T-helper 2 cell (primary cell): ENCODE measurements at places on chromosomes 3 and 15.

DNA sequence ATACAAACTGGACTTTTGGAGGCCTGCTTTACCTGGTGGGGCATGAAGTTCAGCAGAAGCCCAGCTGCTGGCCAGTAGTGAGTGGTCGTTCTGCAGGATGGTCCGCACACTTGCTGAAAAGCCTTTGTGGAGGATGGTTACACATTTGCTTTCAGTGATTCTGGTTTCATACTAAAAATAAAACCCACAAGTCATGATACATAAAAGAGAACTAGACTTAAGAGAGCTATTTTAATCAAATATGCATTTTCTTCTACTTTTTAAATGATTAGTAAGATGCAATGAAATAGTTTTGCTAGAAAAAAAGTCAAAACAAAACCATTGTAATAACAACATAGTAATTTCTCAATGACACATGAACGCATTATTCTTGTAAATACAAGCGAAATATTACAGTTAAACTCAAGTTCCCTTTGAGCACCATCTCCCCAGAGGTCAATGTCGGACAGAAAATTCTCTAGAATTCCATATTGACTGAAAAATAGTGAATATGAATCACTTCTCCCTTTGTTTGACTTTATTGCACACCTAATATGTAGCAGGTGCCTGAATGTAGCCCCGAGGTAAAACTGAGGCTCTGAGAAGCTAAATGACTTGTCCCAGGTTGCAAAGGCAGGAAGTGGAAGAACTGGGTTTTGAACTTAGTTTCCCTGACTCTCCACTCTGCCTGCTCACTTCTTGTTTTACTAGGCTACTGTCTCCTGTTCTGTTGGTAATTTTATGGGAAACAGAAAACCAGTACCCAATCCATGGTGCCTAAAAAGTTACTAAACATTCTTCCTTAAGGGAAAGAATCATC, 8.3 kb downstream of the IL5RA start:
- no peak for DNase-seq

DNA sequence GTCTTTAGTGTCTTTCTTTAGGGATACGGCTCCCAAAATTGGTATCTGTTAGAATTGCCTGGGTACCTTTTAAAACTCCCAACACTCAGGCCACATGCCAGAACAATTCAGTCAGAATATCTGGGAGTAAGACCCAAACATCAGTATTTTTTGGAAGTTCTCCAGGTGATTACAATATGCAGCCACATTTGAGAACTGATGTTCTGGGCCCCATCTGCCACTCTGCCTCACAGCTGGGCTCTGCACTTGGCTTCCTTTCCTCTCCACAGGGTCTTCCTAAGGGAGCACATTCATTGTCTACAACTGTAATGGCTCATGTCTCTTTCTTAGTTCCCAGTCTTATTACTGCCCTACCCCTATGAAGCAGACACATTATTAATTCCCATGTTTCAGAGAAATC, 394.5 kb downstream of the MFSD1 start:
- no peak for DNase-seq

DNA sequence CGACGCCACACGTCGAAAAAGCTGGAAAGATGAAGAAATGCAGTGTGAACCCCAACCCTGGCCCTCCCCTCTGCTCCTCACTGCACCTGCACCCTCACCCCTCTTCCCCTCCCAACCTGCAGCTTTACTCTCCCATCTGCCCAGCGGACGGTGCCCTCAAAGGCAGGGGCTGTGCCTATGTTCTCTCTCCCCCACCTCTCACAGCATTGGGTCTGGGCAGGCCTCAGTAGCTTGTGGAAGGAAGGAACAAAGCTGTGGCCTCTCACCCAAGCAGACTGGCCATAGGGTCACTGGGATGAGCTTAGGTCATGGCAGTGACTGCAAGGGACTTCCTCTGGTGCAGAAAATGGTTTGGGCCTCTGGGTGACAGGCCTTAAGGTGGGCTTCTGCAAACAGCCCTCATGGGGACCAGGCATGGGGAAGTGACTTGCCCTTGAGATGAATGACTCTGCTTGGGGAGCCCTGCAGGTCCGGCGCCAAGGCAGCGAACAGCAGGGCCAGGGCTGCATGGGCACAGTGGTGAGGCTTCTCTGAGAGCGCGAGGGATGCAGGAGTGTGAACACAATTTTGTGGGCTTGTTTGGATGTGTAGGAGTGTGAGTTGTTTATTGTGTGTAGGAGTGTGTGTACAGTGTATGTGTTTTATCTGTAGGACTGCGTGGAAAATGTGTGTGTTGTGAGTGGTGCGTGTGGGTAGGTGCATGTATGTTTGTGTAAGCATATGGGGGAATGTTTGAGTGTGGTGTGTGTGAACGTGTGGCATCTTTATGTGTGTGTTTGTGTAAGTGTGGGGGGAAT, 29.2 kb downstream of the SRPRB start:
- DNase-seq: no peak

- DNase-seq: no peak
Measured at GRCh38 chr3:76044601-76045600, 259.6 kb upstream of the ZNF717 start.

DNA sequence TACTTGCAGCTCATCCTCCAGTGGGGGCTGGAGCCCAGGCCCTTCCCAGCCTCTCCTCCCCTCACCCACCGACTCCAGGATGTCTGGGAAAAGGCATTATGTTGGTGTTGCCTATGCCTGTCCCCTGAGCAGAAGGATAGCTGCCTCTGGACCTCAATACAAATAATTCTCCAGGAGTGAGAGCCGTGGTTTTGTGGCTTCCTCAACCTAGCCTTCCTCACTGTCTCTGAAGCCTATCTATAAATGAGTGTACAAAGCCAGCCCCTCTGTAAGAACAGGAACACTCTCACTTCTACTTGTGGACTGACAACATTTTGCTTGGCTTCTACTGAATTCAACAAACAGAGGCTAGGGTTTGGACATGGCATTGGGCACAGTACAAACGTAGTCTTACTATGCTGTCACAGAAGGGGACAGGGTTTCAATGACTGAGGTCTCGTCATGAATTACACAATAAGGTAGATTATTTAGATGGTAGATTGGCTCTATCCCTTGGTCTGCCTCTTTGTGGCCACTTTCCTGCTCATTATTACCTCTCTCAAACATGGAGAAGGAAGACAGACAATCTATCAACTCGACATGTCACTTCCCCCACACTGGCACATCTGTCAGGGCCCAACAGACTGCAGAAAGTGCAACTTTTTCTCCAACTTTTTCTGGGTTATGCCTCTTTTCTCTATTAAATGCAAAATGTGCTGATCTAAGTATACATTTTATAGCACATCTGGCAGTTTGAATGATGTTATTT, 82.8 kb upstream of the MEX3B start:
- DNase-seq: peak; percentile 49

- DNase-seq: no peak
Measured at GRCh38 chr15:93052090-93052879, 36.7 kb downstream of the RGMA start.

DNA sequence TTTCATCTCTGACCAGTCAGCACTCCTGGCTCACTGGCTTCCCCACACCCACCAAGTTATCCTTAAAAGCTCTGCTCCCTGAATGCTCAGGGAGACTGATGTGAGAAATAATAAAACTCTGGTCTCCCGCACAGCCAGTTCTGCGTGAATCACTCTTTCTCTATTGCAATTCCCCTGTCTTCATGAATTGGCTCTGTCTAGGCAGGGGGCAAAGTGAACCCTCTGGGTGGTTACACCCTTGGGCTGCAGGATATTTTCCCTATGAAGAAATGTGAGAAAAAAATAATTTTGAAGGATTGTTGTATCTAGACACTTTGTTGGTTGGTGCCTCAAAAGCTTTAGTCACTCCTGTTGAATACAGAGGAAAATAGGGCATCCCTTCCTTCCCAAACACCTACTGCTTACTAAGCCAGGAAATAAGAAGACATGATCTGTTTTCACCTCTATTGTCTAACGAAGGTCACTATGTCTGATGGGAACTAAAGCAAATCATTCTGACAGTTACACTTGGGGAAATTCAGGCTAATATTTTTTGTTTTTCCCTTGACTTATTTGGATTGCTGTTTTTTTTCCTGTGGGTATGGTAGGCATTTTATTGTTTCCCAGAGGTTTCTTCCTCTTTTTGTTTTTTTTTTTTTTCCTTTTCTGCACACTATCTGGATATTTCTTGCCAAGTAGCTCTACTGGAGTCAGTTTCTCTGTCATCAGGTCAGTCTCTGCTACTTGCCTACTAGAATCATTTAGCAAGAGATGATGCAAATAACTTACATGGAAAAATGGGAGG, 15.3 kb upstream of the TNFSF10 start:
- no peak for DNase-seq

- no peak for DNase-seq
Measured at GRCh38 chr3:158350971-158351370, 220.0 kb upstream of the MLF1 start.

GRCh38 chr3:153210146-153210545, 48.1 kb downstream of the RAP2B start:
- DNase-seq: peak; percentile 14

DNA sequence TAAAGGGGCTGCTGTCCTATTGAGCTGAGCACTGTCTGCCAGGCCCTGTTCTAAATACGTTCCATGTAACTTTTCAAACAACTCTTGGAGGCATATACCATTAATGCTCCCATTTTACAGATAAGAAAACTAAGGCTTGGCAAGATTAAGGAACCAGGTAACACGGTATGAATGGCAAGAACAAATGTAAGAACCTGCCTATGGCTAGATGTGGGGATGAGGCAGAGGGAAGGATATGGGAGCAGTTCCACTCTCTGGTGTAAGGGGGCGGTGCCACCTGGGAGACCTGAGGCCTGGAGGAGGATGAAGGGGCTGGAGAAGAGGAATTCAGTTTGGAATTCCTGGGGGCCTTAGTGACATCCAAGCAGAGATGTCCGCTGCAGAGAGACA, 3.8 kb upstream of the LMAN1L start:
- no peak for DNase-seq

DNA sequence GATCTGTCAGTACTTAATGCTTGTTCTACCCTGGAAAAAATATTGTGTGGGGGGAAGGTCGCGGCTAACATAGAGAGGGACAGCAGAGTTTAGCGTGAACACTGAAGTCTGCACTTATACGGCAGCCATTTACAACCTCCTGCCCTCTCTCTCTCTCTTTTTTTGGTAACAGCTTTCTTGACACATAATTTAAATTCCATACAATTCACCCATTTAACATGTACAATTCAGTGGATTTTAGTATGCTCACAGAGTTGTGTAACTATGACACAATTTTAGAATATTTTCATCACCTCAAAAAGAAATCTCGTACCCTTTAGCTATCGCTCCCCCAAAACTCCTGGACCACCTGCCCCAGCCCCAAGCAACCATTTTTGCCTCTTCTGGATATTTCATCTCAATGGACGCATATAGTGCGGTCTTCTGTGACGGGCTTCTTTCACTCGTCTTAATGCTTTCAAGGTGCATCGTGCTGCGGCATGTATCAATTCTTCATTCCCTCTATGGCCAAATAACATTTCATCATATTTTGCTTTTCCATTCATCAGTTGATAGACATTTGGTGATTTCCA, 141.8 kb downstream of the XXYLT1 start:
- no peak for DNase-seq
